ENCODE measurements at places on chromosomes 11 and 22. TPM values are rescaled to one million over a fixed set of nuclear protein-coding genes. Genes with fewer than 3 reads are reported as not detected.

The SCGB2A2 gene
- total RNA-seq, result not detected

The CCDC116 gene
- total RNA-seq, result 0.48 TPM

The SMC1B gene
- total RNA-seq, result 0.37 TPM

DNA sequence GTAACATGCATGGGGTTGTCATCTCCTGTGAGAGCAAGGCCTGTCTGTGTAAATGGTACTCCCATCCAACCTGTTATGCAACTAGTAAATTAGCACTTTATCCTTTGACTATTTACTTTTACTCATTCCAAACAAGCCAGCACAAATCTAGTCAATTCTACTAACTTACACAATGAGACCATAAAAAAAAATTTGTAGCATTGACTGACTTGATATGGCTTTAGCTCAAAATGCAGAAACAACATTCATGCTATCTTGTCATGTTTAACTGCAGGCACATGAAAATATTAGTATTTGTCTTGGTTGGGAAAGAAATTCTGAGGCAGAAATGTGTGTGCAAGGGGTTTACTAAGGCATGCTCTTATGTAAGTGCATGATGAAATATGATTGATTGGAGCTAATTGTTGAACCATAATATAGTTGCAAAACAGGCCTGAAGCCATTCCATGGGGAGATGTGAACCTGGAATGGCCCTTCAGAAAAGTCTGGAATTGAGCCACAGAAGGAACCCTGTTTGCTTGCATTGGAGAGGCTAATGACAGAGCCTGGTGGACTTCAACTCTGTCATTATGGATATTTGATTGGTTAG, 2.5 kb downstream of the SLC22A25 start:
- DNase-seq, result no peak

The C11orf52 gene
- not detected for total RNA-seq

The SEC14L3 gene
- total RNA-seq, result not detected

The LIF gene
- total RNA-seq, result 88.6 TPM
